ENCODE measurements at places on chromosomes 5 and 9.

DNA sequence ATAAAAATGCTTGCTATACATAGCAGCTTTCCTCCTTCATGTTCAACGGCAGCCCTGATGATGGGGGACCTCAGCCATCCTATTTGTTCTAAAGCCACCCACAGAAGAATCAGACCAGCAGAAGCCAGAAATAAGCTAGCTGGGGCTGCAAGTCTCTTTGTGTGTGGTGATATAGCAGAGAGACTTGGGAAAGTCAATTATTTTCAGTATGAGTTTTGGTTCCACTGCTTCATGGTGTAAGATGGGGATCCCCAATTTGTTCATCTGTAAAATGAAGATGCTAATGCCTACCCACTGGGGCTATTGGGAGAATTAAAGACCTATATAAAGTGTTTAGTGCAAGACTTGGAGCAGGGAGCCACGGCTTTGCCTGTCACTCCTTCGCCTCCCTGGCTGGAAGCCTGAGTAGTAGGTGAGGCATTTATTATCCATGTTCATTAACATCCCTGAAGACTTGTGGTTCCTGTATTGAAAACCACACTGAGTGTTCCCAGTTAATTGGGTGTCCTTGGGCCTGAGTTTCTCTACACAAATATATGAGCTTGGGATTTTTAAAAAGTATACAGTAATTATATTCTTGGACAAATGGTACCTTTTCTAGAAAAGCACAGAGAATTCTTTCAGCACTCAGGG is 210.1 kb upstream of the SLC24A2 start:
- no peak for DNase-seq

DNA sequence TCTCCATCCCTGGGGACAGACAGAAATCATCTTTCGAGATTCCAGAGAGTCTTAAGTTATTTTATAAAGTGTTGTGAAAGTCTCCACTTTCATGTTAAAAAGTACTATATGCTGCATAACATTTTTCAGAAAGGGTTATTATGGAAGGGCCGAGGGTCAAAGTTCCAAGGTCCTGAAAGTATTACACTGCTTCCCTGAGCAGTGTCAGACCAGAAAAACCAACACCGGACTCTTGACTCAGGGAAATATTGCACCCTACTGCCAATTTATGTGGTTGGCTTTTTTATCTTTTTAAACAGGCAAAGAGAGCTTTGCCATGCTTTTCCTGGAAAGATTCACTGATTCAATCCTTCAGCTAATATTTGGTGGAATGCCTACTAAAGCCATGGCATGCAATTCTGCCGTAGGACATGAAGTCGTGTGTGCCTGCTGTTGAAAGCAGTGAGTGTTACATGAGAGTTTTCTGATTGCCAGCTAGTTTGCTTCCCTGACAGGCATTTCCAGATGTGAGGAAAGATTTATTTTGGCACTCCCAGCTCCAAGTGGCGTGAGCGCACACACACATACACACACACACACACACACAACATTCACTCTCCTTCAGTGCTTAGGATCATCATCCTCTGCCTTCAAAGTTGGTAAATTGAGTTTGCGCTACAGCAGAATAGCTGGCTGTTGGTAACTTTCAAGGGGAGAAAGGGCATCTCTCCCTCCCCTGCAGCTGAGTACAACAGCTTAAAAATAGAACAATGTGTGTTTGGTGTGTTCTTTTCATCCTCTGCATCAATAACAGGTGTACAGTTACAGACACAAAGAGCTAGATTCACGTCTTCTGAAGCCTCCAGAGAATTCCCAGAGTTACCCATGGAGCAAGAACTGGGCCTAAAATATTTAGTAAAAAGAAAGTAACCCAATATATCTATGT is 45.6 kb downstream of the SLC1A3 start:
- peak; percentile 21 for DNase-seq

DNA sequence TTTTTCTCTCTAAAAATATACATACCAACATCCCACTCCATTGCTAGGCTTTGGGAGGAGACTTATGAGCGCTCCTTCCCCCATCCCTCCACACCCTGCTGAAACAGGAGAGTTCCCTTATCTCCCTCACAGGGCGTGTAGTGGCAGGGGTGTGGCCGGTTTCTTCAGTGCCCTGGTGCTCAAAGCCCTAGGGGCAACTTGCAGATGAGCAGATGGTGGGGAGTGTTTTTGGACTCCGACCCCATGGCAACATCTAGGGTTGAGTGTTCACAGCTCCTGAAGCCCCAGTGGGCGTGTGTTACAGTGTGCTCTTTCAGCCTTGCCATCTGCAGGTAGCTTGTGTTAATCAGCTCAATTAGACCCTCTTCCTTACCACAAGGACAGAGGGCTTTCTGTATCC is 409.5 kb downstream of the MAT2B start:
- DNase-seq, result no peak

GRCh38 chr9:122789256-122790046 is 718 bp downstream of the OR5C1 start:
- no peak for DNase-seq

GRCh38 chr9:107932046-107932445 is 442.5 kb upstream of the KLF4 start:
- no peak for DNase-seq

DNA sequence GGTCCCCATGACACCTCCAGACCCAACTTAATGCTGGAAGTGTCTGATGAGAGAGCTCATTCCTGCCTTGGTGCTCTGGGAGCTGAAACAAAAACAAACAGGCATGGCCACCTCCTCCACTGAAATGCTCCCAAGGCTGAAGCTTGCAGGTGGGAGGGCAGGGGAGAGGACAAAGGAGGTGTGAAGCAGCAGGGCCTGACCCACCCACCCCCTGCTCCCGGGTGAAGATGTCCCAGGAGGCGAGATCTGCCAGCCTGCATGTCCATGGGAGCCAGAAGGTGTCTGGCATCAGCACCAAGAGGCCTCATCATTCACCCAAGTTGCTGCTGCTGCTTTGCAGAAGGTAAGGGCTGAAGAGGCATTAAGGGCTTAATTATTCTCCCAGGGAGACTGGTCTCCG is 4.2 kb upstream of the CCIN start:
- DNase-seq, result no peak

DNA sequence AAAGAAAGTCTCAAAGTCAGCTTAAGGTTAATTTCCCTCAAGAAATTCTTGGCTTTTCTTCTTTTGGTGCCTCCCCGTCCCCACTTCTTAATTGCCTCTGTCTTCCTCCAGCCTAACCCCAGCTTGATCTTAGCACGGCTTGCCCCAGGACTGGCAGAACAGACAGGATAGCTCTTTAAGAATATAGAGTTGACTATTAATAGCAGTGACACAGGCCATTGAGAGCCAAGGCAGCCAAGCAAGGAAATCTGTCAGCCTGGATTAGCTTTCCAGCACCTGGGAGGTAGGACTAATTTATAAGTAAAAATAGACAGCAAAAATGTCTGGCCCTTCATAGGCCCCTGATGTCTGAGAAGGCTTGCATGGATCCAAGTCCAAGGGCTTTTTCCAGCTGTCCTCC is 384.6 kb upstream of the SLC30A5 start:
- no peak for DNase-seq

GRCh38 chr5:124229352-124229751 is 517.1 kb downstream of the ZNF608 start:
- no peak for DNase-seq

- no peak for DNase-seq
Measured at GRCh38 chr5:91687430-91687829, 304.3 kb upstream of the ARRDC3 start.

DNA sequence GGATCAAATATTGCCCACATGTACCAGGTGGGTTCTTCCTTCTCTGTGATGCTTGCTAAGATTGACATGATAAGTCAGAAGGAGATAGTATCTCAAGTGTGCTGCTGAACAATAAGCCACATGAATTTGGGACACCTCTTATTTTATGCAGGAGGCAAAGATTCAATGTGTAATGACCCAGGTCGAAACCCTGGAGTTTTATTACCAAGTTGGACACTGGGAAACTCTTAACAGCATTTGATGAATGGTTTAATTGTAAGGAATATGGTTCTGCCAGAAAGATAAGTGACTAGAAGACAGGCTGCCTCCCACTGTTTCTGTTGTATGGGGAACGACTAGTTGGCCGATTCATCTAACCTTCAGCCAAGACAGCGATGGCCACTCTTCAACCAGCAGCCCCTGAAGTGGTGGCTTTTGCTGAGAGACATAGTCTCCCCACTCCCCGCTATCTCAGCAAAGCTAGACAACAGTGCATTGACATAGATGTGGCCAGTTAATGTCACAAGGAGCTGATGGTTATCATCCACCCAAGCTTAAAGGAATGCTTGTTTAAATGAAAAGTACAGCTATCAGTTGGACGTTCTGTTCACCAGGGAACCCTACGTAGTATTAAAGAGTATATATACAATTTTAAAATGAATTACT is 407.7 kb downstream of the KDM4C start:
- no peak for DNase-seq

DNA sequence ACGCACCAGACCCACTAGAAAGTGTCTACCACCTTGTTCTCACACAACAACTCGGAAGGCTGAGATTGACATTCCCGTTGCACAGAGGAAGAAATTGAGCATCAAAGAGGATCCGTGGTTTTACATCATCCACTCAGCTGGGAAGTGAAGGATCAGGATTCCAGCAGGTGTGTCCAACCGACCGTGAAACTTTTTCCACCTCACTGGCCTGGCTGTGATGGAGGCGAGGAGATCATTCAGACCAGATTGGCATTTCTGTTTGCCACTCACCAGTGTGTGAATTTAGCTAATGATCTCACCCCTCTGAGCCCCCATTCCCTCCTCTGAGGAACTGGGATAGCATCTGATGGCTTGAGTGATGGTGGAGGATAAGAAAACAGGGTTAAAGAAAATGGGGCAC is 46.7 kb upstream of the CPLX2 start:
- no peak for DNase-seq

DNA sequence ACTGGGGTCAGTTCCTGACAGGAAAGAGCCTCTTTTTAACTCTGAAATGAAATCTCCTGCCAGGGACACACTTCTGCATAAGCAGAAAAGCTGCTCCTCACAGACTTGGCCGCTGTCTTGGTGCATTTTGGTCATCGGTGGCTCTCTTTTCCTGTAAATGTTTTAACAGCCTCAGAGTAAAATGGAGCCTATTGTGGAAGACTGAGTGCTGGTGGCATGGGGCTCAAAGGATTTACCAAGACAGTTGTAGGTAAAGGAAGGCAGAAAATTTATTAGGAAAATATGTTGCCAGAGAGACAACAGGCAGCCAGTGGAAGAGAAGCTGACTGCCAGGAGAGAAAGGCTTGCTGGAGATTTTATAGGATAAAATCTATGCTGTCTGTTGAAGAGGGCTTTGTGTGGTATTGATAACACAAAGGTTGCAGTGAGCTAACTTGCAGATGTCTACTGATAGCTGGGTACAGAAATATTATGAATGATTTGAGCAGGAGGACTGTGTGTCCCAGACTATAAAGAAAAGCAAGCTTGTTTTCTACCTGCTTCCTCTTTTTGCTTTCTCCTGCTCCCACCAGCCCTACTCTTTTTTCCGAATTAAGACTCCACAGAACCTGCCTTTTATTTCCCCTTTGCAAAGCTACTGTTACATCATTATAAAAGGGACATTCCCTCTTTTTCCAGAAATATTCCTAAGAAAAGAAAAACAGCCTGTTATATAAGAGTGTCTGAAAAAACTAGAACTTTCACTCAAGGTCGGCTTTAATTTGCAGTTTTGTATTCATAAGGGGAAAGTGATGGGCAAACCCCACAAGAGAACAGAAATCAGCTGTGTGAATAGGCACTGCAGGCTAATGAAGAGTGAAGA is 27.9 kb upstream of the IFNA14 start:
- no peak for DNase-seq

- DNase-seq, result no peak
Measured at GRCh38 chr9:87646546-87646945, 79.4 kb upstream of the CTSL start.

- no peak for DNase-seq
Measured at GRCh38 chr5:55230086-55230629, 3.0 kb upstream of the MCIDAS start.

GRCh38 chr9:84315278-84315877 is 25.2 kb downstream of the SLC28A3 start:
- peak; percentile 34 for DNase-seq

DNA sequence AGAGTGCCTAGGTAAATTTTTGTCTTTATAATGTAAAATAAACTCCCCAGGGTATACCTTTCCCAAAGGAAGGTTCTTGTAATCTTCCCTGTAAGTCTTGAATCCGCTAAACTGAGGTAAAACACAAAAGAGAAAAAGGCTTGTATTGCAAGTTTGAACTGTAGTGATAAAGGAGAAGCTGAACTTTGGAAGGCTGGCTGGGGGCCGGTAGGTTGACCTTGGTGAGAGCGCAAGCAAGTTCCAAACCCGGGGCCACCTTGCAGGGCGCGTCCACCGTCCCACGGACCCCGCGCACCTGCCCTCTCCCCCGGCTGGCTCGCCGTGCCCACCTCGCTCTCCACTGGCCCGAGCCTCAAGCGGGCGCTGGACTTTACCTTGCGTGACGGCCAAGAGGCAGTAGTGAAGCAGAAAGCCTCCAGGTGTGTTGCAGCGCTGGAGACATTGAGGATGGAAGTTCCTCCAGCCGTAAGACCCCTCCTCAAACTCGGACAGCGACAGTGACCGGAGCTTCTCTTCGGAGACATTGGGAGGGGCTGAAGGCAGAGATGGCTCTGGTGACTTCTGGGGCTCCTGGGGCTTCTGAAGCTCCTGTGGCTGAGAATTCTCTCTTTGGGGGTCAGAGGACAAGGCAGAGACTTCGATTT is 428 bp downstream of the SLCO4C1 start:
- DNase-seq, result no peak

- DNase-seq, result no peak
Measured at GRCh38 chr5:38524022-38524421, 32.4 kb downstream of the LIFR start.
